ENCODE measurements at places on chromosomes 1 and 21.

- DNase-seq, result no peak
Observed at GRCh38 chr1:12552951-12553921, 64.8 kb downstream of the DHRS3 start.

DNA sequence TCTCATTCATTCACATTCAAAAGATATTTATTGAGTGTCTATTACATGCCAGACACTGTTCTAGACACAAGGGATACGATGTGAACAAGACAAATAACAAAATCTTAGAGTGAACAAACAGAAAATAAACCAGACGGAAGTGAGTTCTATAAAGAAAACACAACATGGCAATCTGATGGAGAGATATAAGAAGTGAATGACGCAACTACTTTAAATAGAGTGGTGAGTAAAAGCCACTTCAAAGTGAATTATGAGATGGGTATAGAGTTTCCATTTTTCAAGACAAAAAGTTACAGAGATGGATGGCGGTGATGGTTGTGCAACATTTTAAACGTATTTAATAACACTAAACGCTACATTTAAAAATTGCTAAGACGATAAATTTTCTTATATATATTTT is 75.4 kb downstream of the CEP170 start:
- DNase-seq, result peak; percentile 4

GRCh38 chr1:174153085-174153824 is 6.1 kb upstream of the RABGAP1L start:
- peak; percentile 52 for DNase-seq

- DNase-seq, result no peak
Observed at GRCh38 chr1:184027826-184028695, 9.5 kb downstream of the COLGALT2 start.

- DNase-seq, result no peak
Observed at GRCh38 chr1:73356485-73356884, 841.5 kb downstream of the LRRIQ3 start.

- peak; percentile 75 for DNase-seq
Observed at GRCh38 chr1:229341774-229342655, 832 bp downstream of the CCSAP start.

DNA sequence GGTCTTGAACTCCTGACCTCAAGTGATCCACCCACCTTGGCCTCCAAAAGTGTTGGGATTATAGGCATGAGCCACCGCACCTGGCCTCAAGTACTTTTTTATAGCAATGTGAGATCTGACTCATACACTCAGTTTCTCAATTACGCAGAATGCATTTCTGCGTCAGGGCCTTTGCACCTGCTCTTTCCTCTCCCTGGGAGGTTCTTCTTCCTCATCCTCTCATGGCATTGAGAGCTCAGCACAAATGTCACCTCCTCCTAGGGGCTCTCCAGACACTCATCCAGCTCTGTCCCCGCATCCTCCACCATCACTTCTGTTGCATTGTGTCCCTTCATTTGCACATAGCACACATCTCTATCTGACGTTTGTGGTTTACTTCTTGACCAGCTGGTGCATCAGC is 418.8 kb downstream of the PTPRU start:
- no peak for DNase-seq

DNA sequence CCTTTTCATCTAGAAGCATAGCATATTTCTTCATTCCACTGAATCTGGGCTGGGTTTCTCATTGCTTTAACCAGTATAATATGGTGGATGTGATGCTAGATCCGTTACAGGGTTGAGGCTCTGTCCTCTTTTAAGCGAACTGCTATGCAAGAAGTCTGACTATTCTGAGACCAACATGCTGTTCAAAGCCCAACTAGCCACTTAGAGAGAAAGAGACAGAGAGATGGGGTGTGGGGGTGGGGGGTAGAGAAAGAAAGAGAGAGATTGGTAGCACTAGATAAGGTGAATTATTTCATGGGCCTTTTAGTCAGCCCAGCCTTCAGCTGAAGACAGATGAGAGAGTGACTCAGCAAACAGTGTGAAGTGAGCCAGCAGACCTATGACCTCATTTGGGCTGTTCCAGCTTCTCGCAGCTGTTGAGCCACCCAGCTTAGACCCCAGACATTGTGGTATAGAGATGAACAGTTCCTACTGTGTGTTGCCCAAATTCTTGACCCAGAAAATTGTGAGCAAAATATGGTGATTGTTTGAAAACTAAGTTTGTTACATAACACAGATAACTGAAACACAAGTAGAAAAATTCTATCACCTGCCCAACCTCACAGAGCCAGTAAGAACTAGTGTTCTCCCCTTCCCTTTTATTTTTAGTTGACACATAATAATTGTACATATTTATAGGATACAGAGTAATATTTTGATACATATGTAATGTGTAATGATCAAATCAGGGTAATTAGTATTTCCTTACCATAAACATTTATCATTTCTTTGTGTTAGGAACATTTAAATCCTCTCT is 40.7 kb upstream of the PRKACB start:
- peak; percentile 93 for DNase-seq

GRCh38 chr21:33109574-33110339 is 39.8 kb downstream of the OLIG1 start:
- no peak for DNase-seq

DNA sequence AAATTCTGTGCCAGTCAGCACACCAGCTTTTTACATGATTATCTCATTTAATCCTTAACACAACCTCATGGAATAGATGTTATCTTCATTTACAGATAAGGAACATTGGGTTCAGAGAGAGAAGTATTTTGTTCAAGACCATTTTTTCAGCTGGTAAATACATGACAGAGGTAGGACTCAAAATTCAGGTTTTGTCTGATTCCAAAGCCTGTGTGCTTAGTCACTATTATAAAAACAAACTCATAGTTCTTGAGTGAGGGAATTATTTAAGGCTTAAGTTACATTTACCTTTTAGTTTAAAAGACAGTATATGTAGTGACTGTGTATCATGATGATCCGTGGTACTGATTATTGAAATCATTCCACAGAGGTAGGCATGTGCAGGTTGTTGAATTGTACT is 125.2 kb downstream of the MAGI3 start:
- DNase-seq, result no peak

- DNase-seq, result no peak
Observed at GRCh38 chr21:42705346-42705745, 51.9 kb downstream of the PDE9A start.

DNA sequence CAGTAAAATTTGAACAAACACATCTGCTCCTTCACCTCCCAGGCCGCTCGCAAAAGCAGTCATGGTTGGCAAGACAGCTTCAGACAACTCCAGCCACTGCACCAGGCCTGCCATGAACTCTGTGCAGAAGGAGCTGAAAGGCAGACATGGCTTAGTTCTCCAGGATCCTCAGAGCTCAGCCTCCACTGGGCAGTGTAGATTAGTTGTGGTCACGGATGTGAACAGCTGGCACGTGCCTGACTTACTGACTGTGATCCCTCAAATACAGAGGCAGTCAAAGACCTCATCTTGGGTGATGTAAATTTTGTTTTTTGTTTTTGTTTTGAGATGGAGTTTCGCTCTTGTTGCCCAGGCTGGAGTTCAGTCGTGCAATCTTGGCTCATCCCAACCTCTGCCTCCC is 28.4 kb downstream of the TMCO4 start:
- no peak for DNase-seq

DNA sequence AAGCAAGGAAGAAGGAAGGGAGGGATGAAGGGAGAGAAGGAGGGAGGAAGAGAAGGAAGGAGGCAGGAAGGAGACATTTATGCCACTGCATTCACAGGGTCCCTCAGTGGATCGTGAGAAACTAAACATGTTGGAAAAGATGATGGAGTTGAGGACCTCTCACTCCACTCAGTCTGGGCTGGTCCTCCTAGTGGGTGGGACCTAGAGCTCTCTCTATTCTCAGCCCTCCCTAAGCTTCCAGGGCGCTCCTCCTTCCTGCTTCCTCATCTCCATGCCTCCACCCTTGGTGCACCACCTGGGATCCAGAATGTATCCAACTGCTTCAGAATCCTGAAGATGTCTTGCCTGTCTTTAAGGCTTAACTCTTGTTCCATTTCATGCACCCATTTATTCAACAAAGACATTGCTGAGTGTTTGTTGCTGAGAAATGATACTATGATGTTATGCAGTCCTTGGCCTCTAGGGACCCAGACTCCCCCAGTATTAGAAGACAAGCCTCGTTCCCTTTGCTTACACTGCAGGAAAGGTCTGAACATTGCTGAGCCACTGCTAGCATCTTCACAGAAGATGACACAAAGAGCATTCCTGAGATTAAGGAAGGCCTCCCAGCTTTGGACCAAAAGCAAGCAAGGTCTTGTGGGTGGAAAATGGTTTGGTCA is 88.5 kb downstream of the BEND5 start:
- no peak for DNase-seq

DNA sequence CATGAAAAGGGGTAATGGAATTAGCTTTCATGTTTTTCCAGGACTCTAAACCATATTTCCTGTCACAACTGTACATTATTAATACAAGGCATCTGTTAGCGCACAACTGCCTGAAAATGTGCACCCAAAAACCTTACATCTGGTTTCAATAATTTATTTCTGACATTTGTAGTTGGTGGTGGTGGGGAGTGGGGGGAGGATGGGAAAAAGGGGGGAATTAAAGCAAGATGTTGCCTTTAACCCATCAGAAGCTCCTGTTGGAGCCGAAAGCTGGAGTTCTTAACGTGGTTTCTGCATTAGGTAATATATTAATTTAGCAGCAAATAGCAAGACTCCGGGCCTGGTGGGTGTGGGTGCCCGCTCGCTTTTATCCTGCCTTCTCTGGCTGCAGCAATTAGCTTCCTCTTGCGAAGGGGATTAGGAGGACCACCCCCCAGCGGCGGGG is 36.9 kb upstream of the HHAT start:
- peak; percentile 85 for DNase-seq

DNA sequence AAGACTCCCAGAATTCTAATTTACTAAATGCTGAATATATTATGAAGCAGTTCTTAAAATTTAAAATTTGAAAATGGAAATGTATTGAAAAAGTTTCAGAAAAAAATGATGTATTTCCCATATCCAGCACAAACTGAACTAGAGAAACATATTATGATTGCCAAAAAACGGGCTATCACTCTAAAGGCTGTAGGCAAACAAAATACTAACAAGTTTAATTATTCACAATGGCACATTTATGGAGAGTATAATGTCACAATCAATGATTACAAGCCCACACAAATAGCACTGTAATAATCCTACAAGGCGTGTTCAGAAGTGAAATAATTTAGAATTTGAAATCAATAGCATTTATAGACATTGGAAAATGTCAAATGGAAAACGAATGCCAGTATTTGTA is 531.3 kb downstream of the PTBP2 start:
- no peak for DNase-seq

GRCh38 chr1:17358557-17358956 is 13.4 kb upstream of the PADI6 start:
- DNase-seq, result no peak

DNA sequence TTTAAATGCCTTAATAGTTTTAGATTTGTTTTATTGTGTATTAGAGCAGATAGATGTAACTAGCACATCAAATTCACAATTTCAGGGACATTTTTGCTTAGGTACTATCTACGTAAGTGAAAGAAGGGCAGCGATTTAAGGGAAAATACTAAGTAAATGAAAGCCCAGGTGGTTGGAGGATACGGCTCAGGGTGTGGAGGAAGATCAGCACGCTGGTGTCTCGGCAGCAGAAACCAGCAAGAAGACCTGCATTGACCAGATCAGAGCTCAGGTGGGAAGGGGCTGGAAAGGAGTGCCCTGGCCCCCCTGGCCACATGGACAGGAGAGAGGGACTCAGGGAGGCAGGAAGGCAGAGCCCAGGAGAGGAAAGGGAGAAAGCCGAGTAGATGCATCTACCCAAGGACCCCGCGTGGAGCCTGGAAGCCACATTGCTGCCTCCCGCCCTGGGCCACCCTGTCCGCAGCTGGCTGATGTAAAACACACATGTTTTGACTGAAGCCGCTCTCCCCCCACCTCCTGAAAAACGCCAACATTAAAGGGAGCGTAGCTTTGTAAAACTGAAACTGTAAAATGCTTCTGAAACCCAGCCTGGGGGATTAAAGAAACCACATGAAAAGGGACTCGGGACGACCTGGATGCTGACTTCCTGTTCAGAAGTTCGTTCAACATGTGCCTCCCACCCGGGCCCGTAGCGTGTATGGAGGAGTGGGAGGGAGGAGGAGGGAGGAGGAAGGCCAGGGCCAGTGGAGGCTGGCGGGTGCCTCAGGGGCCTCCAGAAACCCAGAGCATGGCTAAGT is 72.6 kb upstream of the TARDBP start:
- peak; percentile 83 for DNase-seq

- no peak for DNase-seq
Observed at GRCh38 chr1:67571406-67571805, 113.6 kb upstream of the GADD45A start.

- no peak for DNase-seq
Observed at GRCh38 chr1:17607644-17608581, 68.4 kb downstream of the ARHGEF10L start.

GRCh38 chr21:44677881-44678280 is 4.1 kb downstream of the KRTAP12-1 start:
- DNase-seq, result no peak

DNA sequence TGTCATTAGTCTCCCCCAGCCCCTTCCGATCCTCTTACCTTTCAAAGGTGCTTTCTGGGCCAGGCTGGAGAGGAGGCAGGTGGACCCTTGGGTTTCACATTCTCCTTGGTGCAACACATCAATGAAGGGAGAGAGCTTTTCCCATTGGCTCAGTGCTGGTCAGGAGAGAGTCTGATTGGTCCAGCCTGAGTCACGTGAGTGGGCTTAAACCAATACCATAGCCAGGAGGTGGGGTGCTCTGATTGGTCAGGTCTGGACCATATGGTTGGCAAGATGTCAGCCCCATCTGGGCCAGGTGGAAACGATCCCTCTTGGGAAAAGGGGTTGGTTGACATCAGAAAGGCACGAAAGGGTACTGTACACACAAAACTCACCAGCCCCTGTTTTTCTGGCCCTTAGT is 44.8 kb upstream of the ABCG1 start:
- no peak for DNase-seq

DNA sequence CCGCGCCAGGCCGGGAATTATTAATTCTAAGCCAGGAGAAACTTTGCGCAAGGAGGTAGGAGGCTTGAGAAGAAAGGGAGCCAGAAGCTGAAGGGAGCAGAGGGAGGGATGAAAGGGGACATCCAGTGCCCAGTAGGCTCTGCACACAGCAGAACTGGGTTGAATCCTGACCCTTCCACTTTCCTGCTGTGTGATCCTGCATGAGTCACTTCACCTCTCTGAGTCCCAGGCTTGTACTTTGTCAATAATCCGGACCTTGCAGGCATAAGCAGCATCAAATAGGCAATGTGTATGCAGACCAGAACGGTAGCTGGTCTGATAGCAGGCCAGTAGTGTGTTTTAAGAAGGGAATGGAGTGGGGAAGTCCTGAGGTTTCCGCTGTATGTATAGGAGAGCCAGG is 25.5 kb upstream of the EPB41 start:
- DNase-seq, result no peak

GRCh38 chr1:110482662-110483307 is 31.8 kb downstream of the PROK1 start:
- no peak for DNase-seq
